Naive thymus-derived CD8-positive, alpha-beta T cell (primary cell): ENCODE measurements at places on chromosomes 7 and 10.

- DNase-seq: peak; percentile 65
Measured at GRCh38 chr7:142385491-142386340, 127.9 kb upstream of the PRSS58 start.

DNA sequence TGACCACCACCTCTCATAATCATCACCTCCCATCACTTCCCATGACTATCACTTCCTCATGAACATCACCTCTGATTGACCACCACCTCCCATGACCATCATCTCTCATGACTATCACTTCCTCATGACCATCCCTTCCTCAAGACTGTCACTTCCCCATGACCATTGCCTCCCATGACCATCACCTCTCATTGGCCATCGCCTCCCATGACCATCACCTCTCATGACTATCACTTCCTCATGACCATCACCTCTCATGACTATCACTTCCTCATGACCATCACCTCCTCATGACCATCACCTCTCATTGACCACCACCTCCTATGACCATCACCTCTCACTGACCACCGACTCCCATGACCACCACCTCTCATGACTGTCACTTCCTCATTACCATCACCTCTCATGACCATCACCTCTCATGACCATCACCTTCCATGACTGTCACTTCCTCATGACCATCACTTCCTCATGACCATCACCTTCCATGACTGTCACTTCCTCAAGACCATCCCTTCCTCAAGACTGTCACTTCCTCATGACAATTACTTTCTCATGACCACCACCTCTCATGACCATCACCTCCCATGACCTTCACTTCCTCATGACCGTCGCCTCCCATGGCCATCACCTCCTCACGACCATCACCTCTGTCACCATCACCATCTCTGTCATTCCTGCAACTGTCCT is 51.6 kb downstream of the PDGFA start:
- DNase-seq: no peak

DNA sequence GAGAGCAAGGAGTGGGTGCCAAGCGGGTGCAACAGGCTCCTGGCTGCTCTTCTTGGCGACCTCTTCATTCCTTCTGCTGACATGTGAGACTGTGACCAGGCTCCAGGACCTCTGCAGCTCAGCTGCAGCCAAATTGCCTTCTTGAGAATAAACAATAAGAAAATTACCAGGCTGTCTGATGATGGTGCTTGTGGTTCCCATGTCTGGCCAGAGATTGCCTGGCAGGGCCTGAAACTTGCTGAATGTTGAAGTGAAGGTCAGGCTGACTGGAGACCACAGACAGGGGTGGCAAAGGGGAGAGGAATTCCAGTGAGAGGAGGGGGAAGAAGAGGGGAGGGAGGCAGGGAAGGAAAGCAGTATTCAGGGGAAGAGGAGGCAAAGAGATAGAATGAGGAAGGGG is 497.4 kb upstream of the PODXL start:
- no peak for DNase-seq

DNA sequence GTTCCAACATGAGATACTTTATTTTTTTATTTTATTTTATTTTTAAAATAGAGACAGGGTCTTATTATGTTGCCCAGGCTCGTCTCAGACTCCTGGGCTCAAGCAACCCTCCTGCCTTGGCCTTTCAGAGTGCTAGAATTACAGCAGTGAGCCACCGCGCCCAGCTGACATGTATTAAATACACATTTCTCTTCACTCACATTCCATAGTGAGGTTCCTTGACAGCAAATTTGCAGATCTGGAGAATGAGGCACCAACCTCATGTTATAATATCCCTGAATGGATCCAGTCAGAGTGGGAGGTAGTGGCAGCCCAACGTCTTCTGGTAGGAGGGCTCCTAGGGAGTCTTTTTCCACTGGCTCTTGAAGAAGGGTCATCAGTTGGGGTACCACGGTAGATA is 46.1 kb downstream of the OGDH start:
- no peak for DNase-seq

- no peak for DNase-seq
Measured at GRCh38 chr7:68200051-68200670, 1203.5 kb downstream of the TYW1 start.

- no peak for DNase-seq
Measured at GRCh38 chr10:79605308-79605707, 5.4 kb upstream of the SFTPA1 start.

- DNase-seq: no peak
Measured at GRCh38 chr7:155852426-155853301, 40.4 kb upstream of the SHH start.

GRCh38 chr7:1741751-1742554 is 71.9 kb downstream of the ELFN1 start:
- DNase-seq: no peak

DNA sequence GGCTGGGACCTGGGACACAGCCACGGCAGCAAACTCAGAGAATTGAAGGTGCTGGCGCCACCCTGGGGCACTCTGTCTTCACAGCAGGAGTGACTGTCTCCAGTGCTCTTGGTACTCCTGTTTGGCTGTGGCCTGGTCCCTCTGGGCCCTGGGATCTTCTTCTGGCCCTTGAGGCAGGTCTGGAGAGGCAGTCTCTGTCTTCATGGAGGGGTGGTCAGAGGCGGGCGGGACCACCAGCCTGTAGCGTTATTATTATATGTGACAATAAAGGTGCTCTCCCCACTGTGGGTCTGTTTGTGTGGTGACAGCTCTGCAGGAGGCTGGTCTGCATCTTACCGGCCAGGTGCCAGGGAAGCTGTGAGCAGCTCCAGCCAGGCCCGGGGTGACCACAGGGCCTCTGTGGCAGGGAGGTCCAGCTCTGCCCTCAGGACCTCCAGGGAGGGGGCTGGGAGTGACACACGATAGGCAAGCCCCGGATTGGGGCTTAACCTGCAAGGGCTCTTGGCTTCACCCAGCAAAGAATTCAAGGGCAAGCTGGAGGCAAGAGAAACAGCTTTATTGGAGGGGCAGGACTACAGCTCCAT is 70.3 kb downstream of the MYL10 start:
- no peak for DNase-seq

GRCh38 chr10:22712956-22713852 is 1.2 kb downstream of the PIP4K2A start:
- peak; percentile 56 for DNase-seq

- DNase-seq: no peak
Measured at GRCh38 chr10:63503395-63503794, 17.8 kb upstream of the REEP3 start.
